ENCODE measurements at places on chromosomes 6 and 20.

DNA sequence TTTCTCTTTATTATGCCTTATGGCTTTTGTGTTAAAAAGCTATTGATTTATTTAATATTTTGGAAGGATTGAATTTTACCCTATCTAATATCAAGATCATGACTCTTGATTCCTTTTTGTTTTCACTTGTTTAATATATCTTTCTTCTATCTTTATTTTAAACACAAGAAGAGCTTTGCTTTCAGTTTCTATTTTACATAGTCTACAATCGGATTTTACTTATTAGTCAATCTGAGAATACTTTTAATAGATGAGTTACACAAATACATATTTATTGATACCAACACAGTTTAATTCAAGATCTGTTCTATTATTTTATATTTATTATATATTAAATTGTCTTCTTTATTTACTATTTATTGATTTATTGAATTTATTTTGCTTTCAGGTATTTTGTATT, 218.8 kb downstream of the ESR1 start:
- no peak for DNase-seq

DNA sequence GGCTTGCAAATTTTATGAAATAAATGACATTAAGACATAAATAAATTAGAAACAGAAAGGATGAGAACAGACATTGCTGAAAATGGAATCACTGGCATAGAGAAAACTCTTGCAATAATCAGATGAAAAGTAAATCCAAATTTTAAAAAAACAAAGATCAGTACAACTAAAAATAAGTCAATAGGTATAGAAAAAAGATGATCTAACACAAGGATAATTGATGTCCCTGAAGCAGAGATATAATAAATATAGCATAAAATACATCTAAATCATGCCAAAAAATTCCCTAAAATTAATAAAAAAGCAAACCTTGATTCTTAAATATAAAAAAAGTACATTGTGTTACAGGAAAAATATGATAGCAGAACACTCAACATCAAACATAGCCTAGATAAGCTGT, 379.6 kb downstream of the SYNE1 start:
- DNase-seq, result no peak

DNA sequence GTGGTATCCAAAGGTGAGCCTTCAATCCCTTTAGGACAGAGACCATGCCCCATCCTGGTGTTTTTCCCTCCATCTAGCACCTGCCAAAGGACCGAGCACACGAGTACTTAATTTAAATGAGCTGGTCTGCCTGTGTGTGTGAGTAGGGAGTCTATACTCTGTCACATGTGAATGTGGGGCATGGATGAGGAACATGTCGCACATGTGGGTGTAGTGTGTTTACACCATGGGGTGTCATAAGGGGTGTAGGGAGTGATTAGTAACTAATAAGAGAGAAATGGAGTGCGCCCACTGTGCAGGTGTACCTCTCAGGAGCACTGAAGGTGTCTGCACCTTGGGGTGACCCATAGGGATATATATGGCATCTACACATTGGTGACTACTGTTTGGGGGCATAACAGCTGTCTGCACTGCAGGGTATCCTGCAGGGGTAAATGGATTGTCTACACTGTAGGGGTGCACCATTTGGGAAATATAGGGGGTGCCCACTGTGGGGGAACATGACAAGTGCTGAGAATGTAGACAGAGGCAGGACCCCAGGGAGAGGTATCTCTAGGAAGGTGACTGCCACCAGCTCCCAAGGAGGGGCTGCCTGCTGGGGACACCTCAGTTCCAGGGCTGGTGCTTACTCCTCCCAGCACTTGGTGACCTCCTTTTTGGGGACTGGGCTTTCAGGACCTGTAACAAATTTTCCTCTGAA, 53.5 kb downstream of the EBF4 start:
- no peak for DNase-seq

- DNase-seq, result no peak
Measured at GRCh38 chr6:122289762-122290539, 109.5 kb upstream of the HSF2 start.

GRCh38 chr6:146433881-146434731, 109.5 kb upstream of the RAB32 start:
- no peak for DNase-seq

DNA sequence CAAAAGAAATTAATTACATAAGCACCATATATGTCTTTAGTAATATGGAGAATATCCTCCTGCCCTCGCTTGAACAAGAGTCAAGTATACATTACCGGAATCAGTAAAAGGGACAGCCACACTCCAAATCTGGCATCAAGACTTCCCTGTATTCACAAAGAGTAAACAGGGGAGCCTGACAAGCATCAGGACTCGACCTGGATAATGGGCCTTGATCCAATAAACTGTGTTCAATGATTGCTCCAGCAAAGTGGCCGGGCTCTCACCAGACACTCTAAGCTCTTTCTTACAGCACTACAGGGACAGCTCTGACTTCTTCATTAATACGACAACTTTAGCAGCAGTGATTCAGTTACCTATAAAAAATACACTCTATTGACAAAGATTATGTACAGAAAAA, 307.9 kb upstream of the POU3F2 start:
- DNase-seq, result no peak
